ENCODE measurements at places on chromosomes 1 and 21.

DNA sequence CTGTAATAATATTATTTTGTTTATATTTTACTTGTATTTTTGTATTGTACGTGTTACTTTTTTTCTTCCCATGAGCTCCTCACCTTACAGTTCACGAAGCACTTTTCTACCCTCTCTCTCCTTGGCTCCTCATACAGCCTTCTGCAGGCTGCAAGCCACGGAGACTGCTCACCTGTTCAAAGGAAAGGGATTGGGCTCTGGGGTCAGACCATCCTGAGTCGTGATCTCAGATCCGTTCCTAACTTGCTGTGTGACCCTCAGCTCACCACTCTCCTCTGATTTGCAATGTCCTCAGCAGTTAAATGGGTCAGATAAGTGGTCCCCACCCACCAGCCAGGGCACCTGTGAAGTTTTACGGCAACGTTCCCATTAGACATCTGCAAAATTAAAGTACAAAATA is 54.1 kb downstream of the VWA5B1 start:
- H3K4me3 ChIP-seq, result no peak overlapping the region
- H3K27me3 ChIP-seq, result no peaks in the 10 kb centered on the region
- DNase-seq, result no peak
- H3K27ac ChIP-seq, result no peak overlapping the region
- H3K4me1 ChIP-seq, result no peaks in the 10 kb centered on the region

- H3K4me1 ChIP-seq, result peaks cover 4% of the 10 kb centered on the region
- no peak overlapping the region for H3K4me3 ChIP-seq
- no peak for DNase-seq
- no peaks in the 10 kb centered on the region for H3K27me3 ChIP-seq
- no peaks in the 10 kb centered on the region for H3K36me3 ChIP-seq
These were observed 41.7 kb downstream of the EDN2 start for GRCh38 chr1:41442697-41443251.

DNA sequence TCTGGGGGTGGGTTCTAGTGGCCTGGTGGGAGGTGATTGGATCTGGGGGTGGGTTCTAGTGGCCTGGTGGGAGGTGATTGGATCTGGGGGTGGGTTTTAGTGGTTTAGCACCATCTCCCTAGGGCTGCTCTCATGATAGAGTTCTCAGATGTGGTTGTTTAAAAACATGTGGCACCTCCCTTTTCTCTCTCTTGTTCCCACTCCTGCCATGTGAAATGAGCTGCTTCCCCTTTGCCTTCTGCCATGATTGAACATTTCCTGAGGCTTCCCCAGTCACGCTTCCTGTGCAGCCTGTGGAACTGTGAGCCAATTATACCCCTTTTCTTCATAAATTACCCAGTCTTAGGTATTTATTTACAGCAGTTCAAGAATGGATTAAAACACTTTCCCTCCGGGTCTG is 327.3 kb upstream of the AJAP1 start:
- H3K4me1 ChIP-seq, result no peaks in the 10 kb centered on the region
- no peaks in the 10 kb centered on the region for H3K27me3 ChIP-seq
- no peak overlapping the region for H3K27ac ChIP-seq

- no peak overlapping the region for H3K4me3 ChIP-seq
- H3K36me3 ChIP-seq, result peaks cover 12% of the 10 kb centered on the region
- H3K27me3 ChIP-seq, result no peaks in the 10 kb centered on the region
- H3K4me1 ChIP-seq, result no peaks in the 10 kb centered on the region
- no peak overlapping the region for H3K27ac ChIP-seq
These were observed 16.6 kb downstream of the DDI2 start for GRCh38 chr1:15633756-15634420.

DNA sequence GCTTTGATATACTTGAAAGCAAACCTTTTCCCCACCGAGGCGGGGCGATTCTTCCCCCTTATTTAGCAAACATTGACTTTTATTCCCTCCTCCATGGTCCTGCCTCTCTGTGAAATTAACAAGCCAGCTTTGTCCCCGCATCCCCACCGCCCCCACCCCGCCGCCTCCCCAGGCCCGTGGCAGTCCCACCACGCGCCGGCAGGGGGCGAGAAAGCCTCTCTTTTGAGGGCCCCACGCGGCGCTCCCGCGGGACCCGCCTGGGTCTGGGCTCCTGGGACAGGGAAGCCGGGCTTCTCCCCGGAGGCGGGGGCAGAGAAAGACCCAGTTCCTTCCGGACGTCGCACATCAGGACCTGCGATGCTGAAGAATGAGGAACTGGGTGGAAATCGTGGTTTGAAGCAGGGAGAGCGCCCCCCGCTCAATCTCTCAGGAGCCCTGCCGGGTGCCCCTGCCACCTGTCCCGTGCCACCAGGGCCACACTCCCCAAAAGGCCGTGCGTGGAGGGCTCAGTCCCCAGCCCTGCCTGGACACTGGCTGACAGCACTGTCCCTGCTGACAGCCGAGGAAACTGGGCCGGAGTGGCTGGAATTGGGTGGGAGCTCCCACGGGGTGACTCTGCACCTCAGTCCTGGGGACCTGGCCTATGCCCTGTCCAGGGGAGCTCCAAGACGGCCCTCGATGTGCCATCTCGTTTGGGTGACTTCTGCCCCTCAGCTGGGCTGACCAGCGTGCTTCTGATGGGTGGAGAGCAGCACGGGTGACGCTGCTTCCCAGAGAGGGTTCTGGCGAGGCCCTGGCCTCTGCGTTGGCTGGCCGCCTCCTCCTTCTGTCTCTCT is 8.6 kb upstream of the ACTRT2 start:
- H3K4me3 ChIP-seq, result no peak overlapping the region
- H3K27me3 ChIP-seq, result no peaks in the 10 kb centered on the region
- no peaks in the 10 kb centered on the region for H3K36me3 ChIP-seq
- no peak overlapping the region for H3K27ac ChIP-seq
- H3K4me1 ChIP-seq, result no peaks in the 10 kb centered on the region

- no peak for DNase-seq
- peaks cover 6% of the 10 kb centered on the region for H3K4me1 ChIP-seq
- no peaks in the 10 kb centered on the region for H3K36me3 ChIP-seq
- H3K27ac ChIP-seq, result peak overlapping the region; percentile 90
These were observed 1.6 kb downstream of the ADAM15 start for GRCh38 chr1:155052439-155053395.

GRCh38 chr21:36640174-36640720 is 58.7 kb upstream of the SIM2 start:
- DNase-seq, result no peak
- no peak overlapping the region for H3K4me3 ChIP-seq
- no peaks in the 10 kb centered on the region for H3K27me3 ChIP-seq
- no peak overlapping the region for H3K27ac ChIP-seq
- H3K36me3 ChIP-seq, result no peaks in the 10 kb centered on the region

DNA sequence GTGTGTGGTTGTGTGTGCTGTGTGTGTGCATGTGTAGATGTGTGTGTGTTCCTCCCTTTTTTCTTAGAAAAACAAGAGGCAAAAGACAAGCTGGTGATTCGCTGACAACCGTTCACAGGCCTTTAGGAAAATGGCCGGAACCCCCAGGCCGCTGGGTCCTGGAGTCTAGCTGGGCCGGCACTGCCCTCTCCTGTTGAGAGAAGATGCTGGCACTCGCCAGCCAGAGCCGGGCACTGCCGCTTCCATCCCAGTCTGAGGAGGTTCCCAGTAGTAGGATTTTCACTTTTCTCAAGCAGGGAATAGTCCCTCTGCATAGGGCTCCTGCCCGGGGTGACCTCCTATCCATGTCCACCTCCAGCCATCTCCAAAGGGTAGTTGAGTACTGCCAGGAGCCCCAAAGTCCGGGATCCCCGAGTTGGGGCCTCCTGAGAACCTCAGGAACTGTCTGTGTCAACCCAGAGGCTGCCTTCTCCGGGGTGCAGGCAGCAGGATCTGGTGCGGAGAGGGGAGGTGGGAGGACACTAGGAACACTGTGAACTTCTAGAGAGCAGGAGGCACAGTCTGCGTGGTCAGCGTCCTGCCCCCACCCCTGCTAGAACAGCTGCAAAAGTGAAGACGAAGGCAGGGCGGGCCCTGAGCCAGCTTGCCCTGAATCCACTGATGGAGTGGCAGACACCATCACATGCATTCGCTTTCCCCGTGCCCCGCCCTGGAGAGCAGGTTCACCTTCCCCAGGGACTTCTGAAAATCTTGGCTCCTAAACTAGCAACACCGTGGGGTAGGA is 44.1 kb upstream of the ARHGEF16 start:
- DNase-seq, result peak; percentile 62
- H3K27ac ChIP-seq, result no peak overlapping the region
- H3K4me1 ChIP-seq, result no peaks in the 10 kb centered on the region
- H3K4me3 ChIP-seq, result no peak overlapping the region

DNA sequence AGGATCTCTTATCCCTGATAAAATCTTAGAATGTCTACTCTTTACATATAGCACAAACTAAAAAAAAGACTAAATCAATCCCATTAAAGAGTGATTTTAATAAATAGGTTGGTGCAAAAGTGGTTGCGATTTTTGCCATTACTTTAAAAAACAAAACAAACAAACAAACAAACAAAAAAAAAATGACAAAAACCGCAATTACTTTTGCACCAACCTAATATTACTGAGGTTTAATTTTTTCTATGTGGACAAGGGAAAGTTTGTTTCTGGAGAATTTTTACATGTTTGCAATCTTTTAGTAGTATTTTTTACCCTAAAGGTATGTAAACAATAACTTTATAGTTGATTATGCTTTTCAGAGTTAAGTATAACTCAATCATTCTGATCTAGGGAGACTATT is 119.7 kb upstream of the ADAMTS5 start:
- H3K36me3 ChIP-seq, result no peaks in the 10 kb centered on the region
- H3K4me1 ChIP-seq, result no peaks in the 10 kb centered on the region
- H3K4me3 ChIP-seq, result no peak overlapping the region
- DNase-seq, result no peak
- H3K27ac ChIP-seq, result no peak overlapping the region

GRCh38 chr1:166975361-166976129 is at the start of gene ILDR2:
Gene ILDR2 (minus strand): TSS chr1:166975540. CDS start chr1:166975268, 272 bp downstream.
- H3K36me3 ChIP-seq, result no peaks in the 10 kb centered on the region
- no peak for DNase-seq
- peak within 1 kb of the TSS; percentile 13 for H3K27ac ChIP-seq
- peaks cover 16% of the 10 kb centered on the region for H3K27me3 ChIP-seq
- no peaks in the 10 kb centered on the region for H3K4me1 ChIP-seq

- H3K27me3 ChIP-seq, result no peaks in the 10 kb centered on the region
- no peaks in the 10 kb centered on the region for H3K4me1 ChIP-seq
- H3K27ac ChIP-seq, result no peak overlapping the region
- no peaks in the 10 kb centered on the region for H3K36me3 ChIP-seq
These were observed 114.4 kb downstream of the DMRTA2 start for GRCh38 chr1:50308878-50309277.

DNA sequence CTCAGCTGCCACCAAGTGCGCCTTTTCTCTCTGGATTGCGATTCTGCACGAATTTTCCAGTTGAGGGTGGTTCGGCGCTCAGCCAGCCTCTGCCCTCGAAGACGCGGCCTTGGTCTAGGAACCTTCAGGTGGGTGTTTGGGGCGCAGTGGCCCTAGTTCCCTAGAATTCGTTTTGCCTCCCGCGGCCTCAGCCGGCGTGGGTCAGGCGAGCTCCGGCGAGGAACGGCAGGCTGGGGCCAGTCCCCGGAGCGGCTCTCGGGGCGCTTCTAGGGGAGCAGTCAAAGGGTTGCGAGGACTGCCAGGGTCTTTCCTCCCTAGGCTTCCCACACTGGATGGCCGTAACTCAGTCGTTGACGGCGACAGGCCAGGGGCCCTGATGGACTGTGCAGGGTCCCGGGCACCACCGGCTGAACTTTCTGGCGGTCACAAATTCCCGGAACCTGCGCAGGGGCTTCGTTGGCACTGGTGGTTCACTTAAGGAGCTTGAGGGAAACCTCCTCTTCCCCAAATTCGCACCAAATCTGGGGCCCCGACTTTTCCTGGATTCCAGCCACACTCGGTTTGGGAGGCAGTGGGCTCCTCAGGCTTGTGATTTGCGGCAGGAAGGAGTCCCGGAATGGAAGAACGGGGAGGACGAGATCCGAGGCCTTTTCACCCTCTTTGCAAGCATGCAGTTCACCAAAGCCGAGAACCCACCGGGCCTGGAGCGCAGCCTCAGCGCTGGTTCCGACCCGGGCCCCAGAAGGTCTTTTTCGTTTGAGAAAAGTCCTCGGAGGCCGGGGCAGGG is 1.2 kb downstream of the DMBX1 start:
- H3K4me1 ChIP-seq, result peaks cover 12% of the 10 kb centered on the region
- no peak overlapping the region for H3K27ac ChIP-seq
- DNase-seq, result no peak

GRCh38 chr1:118185084-118185832 is at the start of gene SPAG17:
Gene SPAG17 (minus strand): TSS chr1:118185228. CDS start chr1:118185157, 71 bp downstream.
- H3K4me3 ChIP-seq, result peak within 1 kb of the TSS; percentile 40
- no peaks in the 10 kb centered on the region for H3K4me1 ChIP-seq
- no peak for DNase-seq
- H3K27me3 ChIP-seq, result no peaks in the 10 kb centered on the region

DNA sequence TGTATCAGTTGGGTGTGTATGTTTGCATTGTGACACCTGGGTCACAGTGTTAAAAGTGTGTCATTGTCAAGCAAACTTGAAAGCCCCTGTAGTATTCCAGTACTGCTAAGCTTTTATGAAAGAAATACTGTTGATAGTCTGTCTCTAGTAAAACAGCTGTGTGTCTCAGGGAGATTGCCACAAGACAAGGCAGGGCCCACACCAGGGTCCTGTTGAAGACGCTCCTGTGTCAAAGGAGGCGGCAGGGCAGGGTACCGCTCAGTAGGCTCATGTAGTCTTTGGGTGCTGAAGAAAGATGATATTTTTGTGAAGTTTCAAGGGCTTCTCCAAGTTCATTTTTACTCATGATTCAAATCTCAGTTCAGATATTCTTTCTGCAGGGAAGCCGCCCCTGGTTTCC is 132.5 kb downstream of the GALNT2 start:
- H3K27me3 ChIP-seq, result no peaks in the 10 kb centered on the region
- DNase-seq, result no peak
- no peak overlapping the region for H3K27ac ChIP-seq
- no peaks in the 10 kb centered on the region for H3K4me1 ChIP-seq
- H3K4me3 ChIP-seq, result no peak overlapping the region
- no peaks in the 10 kb centered on the region for H3K36me3 ChIP-seq

DNA sequence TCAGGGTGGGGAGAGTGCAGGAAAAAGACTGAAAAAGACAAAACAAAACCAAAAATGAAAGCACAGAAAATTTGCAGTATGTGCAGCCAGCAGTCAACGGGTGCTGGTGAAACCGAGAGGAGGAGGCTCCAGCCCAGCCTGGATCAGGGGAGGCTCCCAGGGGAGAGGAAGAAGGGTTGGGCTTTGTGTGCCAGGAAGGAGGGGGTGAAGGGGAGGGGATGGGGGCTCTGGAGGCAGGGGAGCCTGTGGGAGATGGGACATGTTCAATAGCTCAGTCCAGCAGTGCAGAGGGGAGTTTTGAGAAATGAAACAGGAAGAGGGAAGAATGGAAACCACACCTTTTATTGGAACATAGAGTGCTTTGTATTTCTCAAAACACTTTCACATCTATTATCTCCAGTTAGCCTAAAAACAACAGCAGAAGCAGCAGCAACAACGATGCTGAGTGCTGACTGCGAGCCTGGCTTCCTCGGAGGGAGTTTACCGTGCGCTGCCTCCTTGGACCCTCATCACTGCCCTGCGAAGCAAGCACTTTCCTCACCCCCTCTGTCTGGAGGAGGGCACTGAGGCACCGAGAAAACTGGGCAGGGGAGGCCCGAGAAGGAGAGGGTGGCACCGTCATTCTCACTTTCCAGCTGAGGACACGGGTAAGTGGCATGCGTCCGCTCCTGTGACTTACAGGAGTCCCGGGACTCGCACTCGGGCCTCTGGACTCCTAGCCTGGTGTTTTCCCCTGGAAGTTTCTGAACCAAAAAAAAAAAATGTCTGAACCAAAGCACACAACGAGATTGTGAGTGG is 62.9 kb downstream of the MDM4 start:
- H3K36me3 ChIP-seq, result no peaks in the 10 kb centered on the region
- H3K4me1 ChIP-seq, result no peaks in the 10 kb centered on the region
